NCI-H1092 (cell line): ENCODE measurements at places on chromosomes 16 and 17.
A peak's percentile ranks its signal among the peaks of the same experiment; 100 is the strongest.

DNA sequence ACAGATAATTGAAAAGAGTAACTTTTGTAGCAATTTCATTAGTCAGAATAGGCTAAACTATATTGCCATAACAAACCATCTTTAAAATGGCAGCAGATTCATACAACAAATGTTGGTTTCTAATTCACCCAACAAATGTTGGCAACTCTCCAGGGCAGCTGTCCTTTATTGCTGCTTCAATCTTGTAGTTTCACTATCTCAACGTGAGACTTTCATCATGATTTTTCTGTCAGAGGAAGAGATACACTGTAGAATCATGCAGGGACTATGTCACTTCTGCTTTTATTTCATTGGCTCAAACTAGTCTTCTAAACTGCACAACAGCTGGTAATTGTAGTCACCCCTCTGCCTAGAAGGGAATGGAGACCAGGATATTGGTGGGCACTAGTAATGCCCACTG lies 174.2 kb downstream of the TANC2 start:
- no peak for DNase-seq

DNA sequence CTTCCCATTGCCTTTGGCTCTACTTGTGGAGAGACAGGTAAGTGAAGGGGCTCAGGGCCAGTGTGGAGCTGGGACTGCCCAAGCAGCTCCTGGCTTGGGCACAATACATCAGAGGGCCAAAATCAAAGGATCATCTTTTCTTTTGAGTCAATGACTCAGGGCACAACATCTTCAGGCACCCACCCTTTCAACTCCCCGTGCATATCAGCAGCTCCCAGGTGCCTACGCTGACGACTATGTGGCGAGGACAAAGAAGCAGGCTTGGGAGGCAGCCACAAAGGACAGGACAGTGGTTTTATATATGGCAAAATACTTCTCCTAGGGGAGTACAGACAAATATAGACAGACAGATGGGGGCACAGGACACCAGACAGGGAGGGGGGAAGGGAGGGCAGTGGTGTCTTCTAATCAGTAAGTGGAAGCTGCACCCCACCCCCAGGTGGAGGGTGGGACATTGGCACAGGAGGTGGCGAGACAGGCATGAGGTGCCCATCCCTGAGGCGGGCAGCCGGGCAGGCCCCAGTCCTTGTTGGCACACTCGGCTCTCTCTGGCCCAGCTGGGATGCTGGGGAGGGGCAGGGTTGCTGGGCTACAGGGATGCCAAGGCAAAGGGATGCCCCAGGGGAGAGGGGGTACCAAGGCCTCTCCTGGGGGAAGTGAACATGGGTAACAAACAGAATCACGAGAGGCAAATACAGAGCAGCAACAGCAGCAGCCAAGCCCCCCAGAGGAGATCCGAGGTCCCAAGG lies 7.7 kb upstream of the ARL5C start:
- DNase-seq: no peak

- no peak for DNase-seq
These were observed 36.0 kb downstream of the PGS1 start for GRCh38 chr17:78414178-78415162.

DNA sequence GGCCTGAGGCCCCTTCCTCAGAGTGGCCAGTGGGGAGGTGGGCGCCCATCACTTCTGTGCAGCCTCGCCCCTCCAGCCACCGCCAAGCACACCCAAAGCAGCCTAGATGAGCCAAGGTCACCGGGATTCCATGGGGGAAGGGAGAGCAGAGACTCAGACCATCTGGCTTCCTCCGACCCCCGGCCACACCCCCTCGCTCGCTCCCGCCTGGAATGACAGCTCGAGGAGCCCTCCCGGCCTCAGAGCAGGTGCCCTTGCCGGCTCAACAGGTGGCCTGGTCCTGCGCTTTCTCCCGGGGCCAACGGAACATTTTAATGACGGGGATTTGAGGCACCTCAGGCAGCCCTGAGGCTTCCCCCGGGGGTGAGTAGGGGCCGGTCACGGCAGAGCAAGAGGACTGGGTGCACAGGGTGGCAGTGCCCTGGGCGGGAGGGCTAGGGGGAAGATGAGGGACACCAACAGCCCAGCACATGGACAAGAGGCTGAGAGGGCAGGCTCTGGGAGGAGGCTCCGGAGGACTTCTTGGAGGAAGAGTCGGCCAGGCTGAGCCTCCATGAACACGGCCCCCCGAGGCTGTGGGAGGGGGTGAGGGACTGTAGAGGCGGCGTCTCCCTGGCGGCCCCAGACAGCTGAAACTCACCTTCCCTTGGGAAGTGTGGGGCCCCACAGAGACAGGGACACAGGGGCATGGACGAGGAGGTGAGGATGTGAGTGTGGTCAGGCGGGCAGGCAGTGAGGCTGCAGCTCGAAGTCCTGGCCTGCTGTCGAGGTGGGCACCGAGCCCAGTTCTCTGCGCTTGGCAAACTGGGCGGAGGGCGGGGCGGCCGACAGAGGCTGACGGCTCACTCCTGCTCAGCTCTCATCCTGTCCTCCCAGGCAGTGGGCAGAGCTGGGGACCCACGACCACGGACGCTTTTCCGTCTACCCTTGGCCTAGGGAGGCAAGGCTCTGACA lies 12.5 kb upstream of the C1QTNF8 start:
- DNase-seq: peak; percentile 69

DNA sequence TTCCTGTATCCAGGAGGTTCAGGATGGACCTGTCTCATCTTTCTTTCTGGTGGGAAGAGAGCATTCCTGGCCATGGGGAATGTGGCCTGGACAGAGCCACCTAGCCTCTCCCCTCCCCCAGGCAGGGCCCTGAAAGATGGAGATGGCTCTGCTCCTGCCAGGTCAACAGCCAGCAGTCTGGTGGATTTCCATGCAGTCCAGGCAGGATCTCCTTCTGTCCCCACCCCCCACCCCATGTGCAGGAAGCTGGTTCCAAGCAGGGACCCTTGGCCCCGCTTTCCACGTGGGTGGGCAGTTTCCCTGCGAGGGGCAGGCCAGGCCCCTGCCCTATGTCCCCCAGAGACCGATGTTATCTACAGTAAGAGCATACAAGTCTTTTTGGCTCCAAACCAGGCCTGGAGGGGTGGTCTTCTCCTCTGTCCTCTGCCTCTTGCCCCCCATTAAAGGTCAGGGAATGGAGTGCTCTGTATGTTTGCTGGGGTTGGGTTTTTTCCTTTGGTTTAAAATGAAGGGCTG lies 240.5 kb downstream of the SEC14L1 start:
- no peak for DNase-seq

- no peak for DNase-seq
These were observed 5.7 kb downstream of the TRIM47 start for GRCh38 chr17:75872434-75873351.

DNA sequence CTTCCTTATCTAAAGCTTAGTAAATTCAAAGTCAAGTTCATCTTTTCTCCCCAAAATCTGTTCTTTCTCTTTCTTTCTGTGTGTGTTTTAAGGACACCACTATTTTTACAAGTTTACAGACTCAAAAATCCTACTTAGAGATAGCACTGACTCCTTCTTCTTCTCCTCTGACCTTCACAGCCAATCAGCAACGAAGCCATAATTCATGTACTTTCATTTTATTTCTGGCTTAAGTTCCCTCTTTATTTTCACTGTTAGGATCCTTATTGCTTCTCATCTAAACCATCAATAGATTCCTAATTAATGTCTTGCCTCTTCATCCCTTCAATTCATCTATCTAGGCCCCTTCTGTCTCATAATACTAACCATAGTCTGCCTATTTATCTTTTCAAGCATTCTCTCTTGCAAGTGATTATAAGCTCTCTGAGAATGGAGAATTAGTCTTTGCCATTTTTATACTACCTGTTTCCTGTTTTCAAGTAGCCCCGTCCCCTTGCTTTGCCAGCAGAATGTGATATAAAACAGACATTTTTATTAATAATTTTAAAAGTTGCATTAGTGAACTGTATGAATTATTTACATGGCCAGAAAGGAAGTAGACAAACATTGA lies 27.0 kb downstream of the CDC27 start:
- DNase-seq: no peak

GRCh38 chr16:72743011-72743761 lies 304.7 kb downstream of the ZFHX3 start:
- DNase-seq: no peak

DNA sequence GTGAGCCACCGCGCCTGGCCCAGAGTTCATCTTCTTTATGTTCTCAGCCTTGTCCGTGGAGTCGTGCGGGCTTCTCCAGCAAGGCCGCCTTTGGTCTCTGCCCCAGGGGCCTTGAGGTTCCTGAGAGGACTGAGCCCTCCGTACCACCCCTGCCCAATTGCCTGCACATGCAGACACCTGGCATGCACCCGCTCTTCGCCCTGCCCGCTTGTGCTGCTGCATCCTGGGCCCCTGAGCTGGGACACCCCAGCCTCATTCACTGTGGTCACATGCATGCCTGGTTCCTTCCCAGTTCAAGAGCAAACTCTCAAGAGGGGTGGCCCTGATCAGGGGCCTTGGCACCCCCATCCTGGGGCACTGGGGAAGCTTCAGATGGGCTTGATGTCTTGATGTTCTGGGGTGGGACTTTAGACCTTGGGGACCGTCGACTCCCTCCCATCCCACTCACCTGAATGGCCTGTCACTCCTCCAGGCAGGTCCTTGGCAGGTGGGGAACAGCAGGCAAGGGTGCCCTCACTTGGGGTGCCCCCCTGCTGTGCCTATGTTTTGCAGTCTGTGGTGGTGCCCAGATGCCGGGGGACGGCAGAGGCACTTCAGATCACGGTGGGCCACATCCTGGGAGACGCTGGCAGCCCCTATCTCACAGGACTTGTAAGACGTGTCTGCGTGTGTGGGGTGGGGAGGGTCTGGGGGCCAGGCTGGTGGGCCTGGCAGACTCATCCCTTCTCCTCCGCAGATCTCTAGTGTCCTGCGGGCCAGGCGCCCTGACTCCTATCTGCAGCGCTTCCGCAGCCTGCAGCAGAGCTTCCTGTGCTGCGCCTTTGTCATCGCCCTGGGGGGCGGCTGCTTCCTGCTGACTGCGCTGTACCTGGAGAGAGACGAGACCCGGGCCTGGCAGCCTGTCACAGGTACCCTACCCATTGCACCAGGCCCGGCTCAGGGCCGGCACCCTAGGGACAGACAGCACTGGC lies 12.7 kb upstream of the SPNS2 start:
- no peak for DNase-seq

DNA sequence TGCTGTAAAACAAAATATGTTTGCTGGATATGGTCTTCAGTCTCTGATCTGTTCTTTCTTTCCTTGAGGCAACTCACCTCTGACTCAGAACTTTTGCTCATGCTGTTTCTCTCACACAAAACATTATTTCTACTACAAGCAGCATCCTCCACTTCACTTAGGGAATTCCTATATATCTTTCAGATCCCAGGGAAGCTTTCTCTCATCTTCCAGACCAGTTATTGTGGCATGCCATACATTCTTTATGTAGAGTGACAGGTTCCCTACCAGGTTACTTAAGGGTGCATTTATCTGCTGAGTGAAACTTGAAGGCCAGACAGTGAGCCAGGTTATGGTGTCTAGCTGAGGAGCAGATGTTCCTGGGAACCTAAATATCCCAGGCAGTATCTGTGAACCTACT lies 1226.0 kb downstream of the CDH8 start:
- DNase-seq: no peak

DNA sequence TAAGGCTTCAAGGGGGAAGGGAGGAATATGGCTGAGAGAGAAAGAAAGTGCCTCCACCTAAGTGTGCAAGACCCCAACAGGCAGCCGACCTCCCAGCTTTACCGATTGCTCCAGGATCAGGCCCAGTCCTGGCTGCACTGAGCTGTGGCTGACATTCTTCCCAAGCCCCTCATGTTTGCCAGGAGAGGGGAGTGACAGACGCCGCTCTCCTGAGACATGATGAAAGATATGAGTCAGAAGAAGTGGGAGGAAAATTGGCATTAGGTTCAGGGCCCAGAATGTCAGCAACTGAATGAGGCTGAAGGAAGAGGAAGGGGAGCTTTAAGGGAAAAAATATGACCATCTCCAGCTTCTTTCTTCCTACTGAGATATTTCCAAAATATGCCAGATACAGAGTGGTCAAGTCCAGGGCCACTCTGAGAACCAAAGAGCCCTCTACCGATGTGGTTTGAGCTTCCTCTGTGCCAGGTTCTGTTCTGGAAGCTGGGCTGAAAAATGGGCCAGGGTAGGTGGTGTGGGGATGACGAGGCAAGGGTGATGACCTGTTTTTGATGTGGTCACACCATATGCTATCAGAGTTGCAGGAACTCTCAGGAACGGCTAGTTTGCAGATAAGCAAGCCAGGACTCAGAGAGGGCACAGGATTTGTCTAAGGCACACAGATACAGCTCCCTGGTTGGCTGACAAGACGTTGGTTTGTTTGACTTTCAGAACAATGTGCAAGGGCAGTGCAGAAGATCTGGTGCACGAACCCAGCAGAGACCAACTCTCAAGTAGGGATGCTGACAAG lies 176.7 kb downstream of the SOX9 start:
- no peak for DNase-seq

DNA sequence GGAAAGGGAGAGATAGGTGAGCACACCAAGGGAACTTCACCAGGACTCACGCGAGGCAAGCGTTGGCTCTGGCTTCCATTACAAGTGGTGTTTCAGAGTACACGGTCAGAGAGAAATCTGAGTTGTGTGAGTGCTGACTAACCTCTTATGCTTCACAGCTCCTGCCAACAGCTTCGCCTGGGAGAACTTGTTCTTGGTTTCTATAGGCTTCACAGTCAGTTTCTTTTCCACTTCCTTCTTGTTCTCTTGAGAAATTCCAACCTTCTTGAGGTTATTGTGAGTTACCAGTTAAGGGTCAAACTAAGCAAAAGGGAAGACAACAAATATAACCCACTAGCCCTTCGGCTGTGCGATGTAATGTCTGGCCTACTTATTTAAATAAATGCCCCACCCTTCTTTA lies 18.9 kb downstream of the PSME3IP1 start:
- no peak for DNase-seq

DNA sequence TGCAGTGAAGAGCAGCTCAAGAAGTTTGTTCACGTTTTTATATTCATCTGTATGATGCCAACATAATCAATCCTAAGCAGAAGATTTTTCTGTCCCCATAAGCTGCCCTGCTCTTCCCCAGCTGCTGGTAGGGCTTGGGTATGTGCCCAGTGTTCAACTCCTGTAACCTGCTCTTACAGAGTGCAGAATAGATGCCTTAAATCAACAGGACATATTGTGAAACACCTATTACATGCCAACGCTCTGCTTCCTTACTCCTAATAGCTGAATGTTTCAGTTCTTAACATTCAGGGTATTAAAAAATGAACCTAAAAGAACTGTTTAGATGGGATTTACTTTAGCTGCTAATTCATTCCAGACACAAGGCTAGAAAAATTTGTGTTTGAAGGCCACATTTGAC lies 190.9 kb downstream of the HS3ST3A1 start:
- no peak for DNase-seq

- DNase-seq: no peak
These were observed 278.7 kb downstream of the FTO start for GRCh38 chr16:53982631-53983042.

- DNase-seq: no peak
These were observed 32.6 kb downstream of the COPZ2 start for GRCh38 chr17:48004983-48005382.

- no peak for DNase-seq
These were observed 10.3 kb downstream of the HSPB9 start for GRCh38 chr17:42132941-42133340.
